ENCODE measurements at places on chromosomes 3 and 15. TPM values are rescaled to one million over a fixed set of nuclear protein-coding genes. Genes with fewer than 3 reads are reported as not detected.

GRCh38 chr3:17775073-17775472 is 32.6 kb upstream of the TBC1D5 start:
- H3K4me3 ChIP-seq: no peak overlapping the region
- H3K27me3 ChIP-seq: no peaks in the 10 kb centered on the region
- no peak overlapping the region for H3K27ac ChIP-seq
- no peak for DNase-seq
- no peaks in the 10 kb centered on the region for H3K4me1 ChIP-seq

The RTP1 gene
- total RNA-seq: not detected

DNA sequence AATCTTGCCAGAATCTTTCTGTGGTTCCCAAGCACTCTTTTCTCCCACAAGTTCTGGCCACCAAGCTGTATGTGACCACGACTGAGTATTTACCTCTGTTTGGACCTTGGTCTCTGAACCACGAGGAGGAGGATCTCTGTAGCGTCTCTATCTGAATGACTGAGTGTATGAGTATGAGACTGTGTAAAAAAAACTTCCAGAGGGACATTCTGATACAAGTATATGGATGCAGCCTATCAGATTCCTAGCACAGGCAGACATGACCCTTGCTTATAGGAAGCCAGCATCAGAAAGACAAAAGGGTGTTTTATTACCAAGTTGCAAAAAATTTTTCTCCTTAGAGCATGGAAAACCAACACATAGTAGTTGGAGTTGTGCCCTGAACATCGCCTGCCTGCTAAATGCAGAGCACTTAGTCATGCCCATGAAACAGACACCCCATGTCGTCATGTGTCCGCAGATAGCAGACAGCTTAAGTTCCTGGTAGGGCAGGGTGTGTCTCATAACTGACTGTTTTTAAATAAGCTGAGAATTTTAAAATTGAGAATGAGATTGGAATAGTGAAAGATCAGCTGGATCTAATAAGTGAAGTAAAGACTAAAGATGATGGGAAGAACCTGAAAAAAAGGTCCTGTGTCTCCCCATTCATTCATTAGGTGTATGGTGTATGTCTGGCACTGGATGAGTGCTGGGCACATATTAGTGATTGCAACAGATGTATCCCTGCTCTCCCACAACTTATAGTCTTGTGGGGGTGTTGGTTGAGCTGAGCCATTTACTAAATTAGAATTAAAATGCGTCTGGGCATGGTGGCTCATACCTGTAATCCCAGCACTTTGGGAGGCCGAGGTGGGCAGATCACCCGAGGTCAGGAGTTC is 30.9 kb downstream of the DAG1 start:
- peak overlapping the region; percentile 81 for H3K27ac ChIP-seq
- no peak overlapping the region for H3K4me3 ChIP-seq
- no peak for DNase-seq
- peaks cover 17% of the 10 kb centered on the region for H3K4me1 ChIP-seq
- no peaks in the 10 kb centered on the region for H3K36me3 ChIP-seq
- H3K27me3 ChIP-seq: no peaks in the 10 kb centered on the region

- no peak overlapping the region for H3K4me3 ChIP-seq
- no peak for DNase-seq
- peaks cover 4% of the 10 kb centered on the region for H3K4me1 ChIP-seq
Measured at GRCh38 chr3:40768536-40768935, 243.8 kb downstream of the ZNF621 start.

GRCh38 chr3:42827654-42828053 is 18.4 kb downstream of the ACKR2 start:
- H3K4me3 ChIP-seq: no peak overlapping the region
- H3K4me1 ChIP-seq: peaks cover 17% of the 10 kb centered on the region
- no peaks in the 10 kb centered on the region for H3K36me3 ChIP-seq
- no peak overlapping the region for H3K27ac ChIP-seq
- no peaks in the 10 kb centered on the region for H3K27me3 ChIP-seq
- no peak for DNase-seq

The NANOGP8 gene
- total RNA-seq: not detected

GRCh38 chr15:66580643-66581042 is 14.8 kb upstream of the LCTL start:
- H3K4me1 ChIP-seq: peaks cover 3% of the 10 kb centered on the region
- no peak for DNase-seq
- H3K27ac ChIP-seq: no peak overlapping the region
- H3K4me3 ChIP-seq: no peak overlapping the region
- peaks cover under 1% of the 10 kb centered on the region for H3K27me3 ChIP-seq
- no peaks in the 10 kb centered on the region for H3K36me3 ChIP-seq

- H3K4me3 ChIP-seq: no peak overlapping the region
- DNase-seq: no peak
- H3K27ac ChIP-seq: no peak overlapping the region
- H3K36me3 ChIP-seq: no peaks in the 10 kb centered on the region
Measured at GRCh38 chr15:63015618-63016017, 26.9 kb upstream of the TPM1 start.

GRCh38 chr3:107414325-107414964 is 37.2 kb downstream of the CCDC54 start:
- H3K27me3 ChIP-seq: no peaks in the 10 kb centered on the region
- no peak overlapping the region for H3K4me3 ChIP-seq
- no peak overlapping the region for H3K27ac ChIP-seq
- H3K4me1 ChIP-seq: peaks cover 5% of the 10 kb centered on the region
- no peak for DNase-seq

GRCh38 chr3:126937973-126938372 is 44.9 kb upstream of the PLXNA1 start:
- DNase-seq: no peak
- no peak overlapping the region for H3K4me3 ChIP-seq
- H3K36me3 ChIP-seq: no peaks in the 10 kb centered on the region
- H3K27me3 ChIP-seq: peaks cover 25% of the 10 kb centered on the region
- peaks cover 13% of the 10 kb centered on the region for H3K4me1 ChIP-seq

DNA sequence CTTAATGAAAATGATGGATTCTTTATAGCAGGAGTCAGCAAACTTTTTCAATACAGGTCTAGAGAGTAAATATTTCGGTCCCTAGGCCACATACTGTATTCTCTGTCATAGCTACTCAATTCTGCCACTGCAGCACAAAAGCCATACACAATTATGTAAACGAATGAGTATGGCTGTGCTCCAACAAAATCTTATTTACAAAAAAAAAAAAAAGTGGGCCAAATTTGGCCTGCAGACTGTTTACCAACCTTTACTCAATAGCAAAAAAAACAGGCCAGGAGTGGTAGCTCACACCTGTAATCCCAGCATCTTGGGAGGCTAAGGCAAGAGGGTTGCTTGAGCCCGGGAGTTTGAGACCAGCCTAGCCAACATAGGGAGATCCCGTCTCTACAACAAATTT is 41.1 kb downstream of the TTBK2 start:
- H3K4me1 ChIP-seq: no peaks in the 10 kb centered on the region
- H3K27me3 ChIP-seq: no peaks in the 10 kb centered on the region
- H3K36me3 ChIP-seq: peaks cover 3% of the 10 kb centered on the region
- no peak overlapping the region for H3K27ac ChIP-seq

The EOMES gene
- total RNA-seq: not detected

The CMTM7 gene
- 8.2 TPM for total RNA-seq

The GP5 gene
- total RNA-seq: 0.10 TPM

- H3K27me3 ChIP-seq: no peaks in the 10 kb centered on the region
- H3K4me1 ChIP-seq: peaks cover 23% of the 10 kb centered on the region
- peak overlapping the region; percentile 98 for H3K27ac ChIP-seq
- DNase-seq: no peak
Measured at GRCh38 chr3:52277972-52278509, 408 bp downstream of the WDR82 start.

The PCLAF gene
- 17.0 TPM for total RNA-seq

The CTXN2 gene
- not detected for total RNA-seq

The STRA6 gene
- 158 TPM for total RNA-seq

The NPAP1 gene
- 0.12 TPM for total RNA-seq

DNA sequence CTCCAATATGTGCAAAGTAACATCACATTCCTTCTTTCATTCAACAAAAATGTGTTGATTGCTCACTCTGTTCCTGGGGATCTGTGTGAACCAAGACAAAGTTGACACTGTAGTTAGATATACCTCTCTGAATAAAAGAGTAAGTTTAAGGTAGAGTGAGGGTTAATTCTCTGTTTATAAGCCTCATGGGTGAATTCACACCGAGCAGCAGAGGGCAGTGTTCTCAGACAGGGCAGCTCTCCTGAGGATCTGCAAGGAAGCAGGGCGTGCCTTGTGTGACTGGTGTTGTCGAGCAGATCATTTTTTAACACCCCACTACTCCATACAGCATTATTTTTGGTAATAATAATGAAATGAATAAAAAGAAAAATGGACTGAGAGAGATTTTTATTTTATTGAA is 34.4 kb downstream of the PAQR9 start:
- no peak overlapping the region for H3K27ac ChIP-seq
- H3K4me3 ChIP-seq: no peak overlapping the region
- H3K36me3 ChIP-seq: no peaks in the 10 kb centered on the region
- H3K4me1 ChIP-seq: no peaks in the 10 kb centered on the region

The CALML4 gene
- 8.9 TPM for total RNA-seq

- peaks cover 5% of the 10 kb centered on the region for H3K36me3 ChIP-seq
- no peak overlapping the region for H3K27ac ChIP-seq
- no peak for DNase-seq
- peaks cover 39% of the 10 kb centered on the region for H3K4me1 ChIP-seq
Measured at GRCh38 chr3:147359177-147360050, 46.9 kb downstream of the ZIC4 start.

The ALG1L2 gene
- total RNA-seq: 2.1 TPM

The ABI3BP gene
- 5.0 TPM for total RNA-seq

- no peak overlapping the region for H3K27ac ChIP-seq
- no peak overlapping the region for H3K4me3 ChIP-seq
- H3K27me3 ChIP-seq: no peaks in the 10 kb centered on the region
- peaks cover 12% of the 10 kb centered on the region for H3K36me3 ChIP-seq
Measured at GRCh38 chr3:171088496-171088895, 62.0 kb upstream of the SLC2A2 start.

The TUBGCP4 gene
- 25.5 TPM for total RNA-seq

The GOLGA6L9 gene
- total RNA-seq: 10.4 TPM

- H3K27ac ChIP-seq: no peak overlapping the region
- no peaks in the 10 kb centered on the region for H3K36me3 ChIP-seq
- no peak for DNase-seq
- H3K4me1 ChIP-seq: peaks cover 23% of the 10 kb centered on the region
- H3K27me3 ChIP-seq: no peaks in the 10 kb centered on the region
Measured at GRCh38 chr15:71325481-71325880, 210.2 kb downstream of the THSD4 start.

The C3orf62 gene
- total RNA-seq: 10.7 TPM

The COL6A6 gene
- total RNA-seq: 6.3 TPM

DNA sequence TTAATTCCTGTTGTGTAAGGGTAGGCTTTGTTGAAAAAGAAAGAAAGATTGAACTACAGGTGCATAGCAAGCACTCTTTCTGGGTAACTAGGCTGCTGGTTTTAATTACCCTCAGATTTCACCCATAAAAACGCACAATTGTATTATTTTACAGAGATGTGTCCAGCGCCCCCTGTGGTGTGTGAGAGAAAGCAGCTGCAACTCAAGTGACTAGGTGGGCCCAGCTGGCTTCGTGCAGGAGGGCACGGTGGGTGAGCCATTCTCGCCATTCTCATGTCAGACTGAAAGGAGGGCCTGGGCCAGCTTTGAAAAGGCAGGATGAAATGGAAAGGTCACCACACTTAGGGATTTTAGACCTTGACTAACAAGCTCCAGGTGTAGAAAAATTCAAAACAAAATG is 122.6 kb downstream of the LRIG1 start:
- H3K4me1 ChIP-seq: peaks cover 10% of the 10 kb centered on the region
- H3K36me3 ChIP-seq: peaks cover 47% of the 10 kb centered on the region
- no peak for DNase-seq
- H3K4me3 ChIP-seq: no peak overlapping the region
- peaks cover 3% of the 10 kb centered on the region for H3K27me3 ChIP-seq

DNA sequence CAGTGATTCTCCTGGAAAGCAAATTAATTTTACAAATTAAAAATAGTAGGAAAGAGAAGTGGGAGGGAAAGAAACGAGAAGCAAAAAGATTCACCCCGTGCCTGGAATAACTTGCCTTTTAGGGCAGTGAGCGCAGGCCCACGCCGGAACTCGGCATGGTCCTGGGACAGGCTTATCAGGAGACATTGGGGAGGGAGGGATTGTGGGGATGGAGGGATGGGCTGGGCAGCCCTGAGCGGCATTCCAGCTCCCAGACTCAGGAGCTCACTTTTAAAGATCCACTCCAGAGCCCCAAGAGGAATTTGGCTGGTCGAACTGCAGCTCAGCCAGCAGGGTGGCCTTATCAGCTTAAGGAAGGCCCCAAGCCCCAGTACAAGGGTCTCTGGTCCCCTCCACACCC is 117.9 kb downstream of the ADCY5 start:
- no peaks in the 10 kb centered on the region for H3K4me1 ChIP-seq
- H3K27ac ChIP-seq: no peak overlapping the region
- no peak overlapping the region for H3K4me3 ChIP-seq
- no peak for DNase-seq
- no peaks in the 10 kb centered on the region for H3K36me3 ChIP-seq
- H3K27me3 ChIP-seq: peaks cover 8% of the 10 kb centered on the region

- peaks cover 8% of the 10 kb centered on the region for H3K27me3 ChIP-seq
- no peak for DNase-seq
- H3K27ac ChIP-seq: peak overlapping the region; percentile 78
- H3K36me3 ChIP-seq: peaks cover 6% of the 10 kb centered on the region
- H3K4me1 ChIP-seq: peaks cover 25% of the 10 kb centered on the region
Measured at GRCh38 chr3:50617911-50618481, 1.0 kb downstream of the MAPKAPK3 start.

- no peak overlapping the region for H3K4me3 ChIP-seq
- H3K27me3 ChIP-seq: no peaks in the 10 kb centered on the region
- H3K4me1 ChIP-seq: no peaks in the 10 kb centered on the region
- no peak overlapping the region for H3K27ac ChIP-seq
- H3K36me3 ChIP-seq: no peaks in the 10 kb centered on the region
Measured at GRCh38 chr3:121155028-121155427, 247.0 kb downstream of the STXBP5L start.

The IL5RA gene
- 0.14 TPM for total RNA-seq

GRCh38 chr15:42275780-42276391 is 2.7 kb upstream of the TMEM87A start:
- H3K36me3 ChIP-seq: peaks cover 3% of the 10 kb centered on the region
- DNase-seq: no peak
- peak overlapping the region; percentile 96 for H3K27ac ChIP-seq
- peaks cover 28% of the 10 kb centered on the region for H3K4me1 ChIP-seq
- peak overlapping the region; percentile 100 for H3K4me3 ChIP-seq
- H3K27me3 ChIP-seq: no peaks in the 10 kb centered on the region

The CPLX3 gene
- total RNA-seq: not detected

The SLC22A13 gene
- total RNA-seq: 0.60 TPM

- no peak overlapping the region for H3K27ac ChIP-seq
- no peaks in the 10 kb centered on the region for H3K27me3 ChIP-seq
- no peak overlapping the region for H3K4me3 ChIP-seq
- H3K36me3 ChIP-seq: no peaks in the 10 kb centered on the region
Measured at GRCh38 chr3:65005486-65005885, 317.7 kb upstream of the ADAMTS9 start.

The SH2D7 gene
- not detected for total RNA-seq

GRCh38 chr3:151766454-151766853 is 32.7 kb downstream of the AADACL2 start:
- no peaks in the 10 kb centered on the region for H3K36me3 ChIP-seq
- H3K4me1 ChIP-seq: peaks cover 6% of the 10 kb centered on the region
- no peak overlapping the region for H3K27ac ChIP-seq
- DNase-seq: no peak

The ALDH1A2 gene
- 38.3 TPM for total RNA-seq
